EH (cell line): ENCODE measurements at places on chromosomes 12 and 14.

DNA sequence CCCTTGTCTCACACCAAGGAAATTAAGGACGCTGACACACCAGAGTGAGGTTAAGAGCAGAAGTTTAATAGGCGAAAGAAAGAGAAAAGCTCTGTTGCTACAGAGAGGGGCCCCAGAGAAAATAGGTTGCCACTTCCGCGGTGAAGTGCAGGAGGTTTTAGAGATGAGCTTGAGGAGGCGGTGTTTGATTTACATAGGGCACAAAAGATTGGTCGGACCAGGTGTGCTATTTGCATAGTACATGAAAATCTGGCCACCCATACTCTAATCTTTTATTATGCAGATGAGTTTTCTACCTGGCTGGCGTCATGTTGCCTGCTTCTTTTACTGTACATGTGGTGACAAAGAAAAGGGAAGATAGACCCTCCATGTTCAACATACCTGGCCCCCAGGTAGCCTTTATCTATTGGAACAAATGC is 23.3 kb upstream of the MYF6 start:
- no peak for DNase-seq

GRCh38 chr14:82915381-82915780 is 1381.7 kb upstream of the SEL1L start:
- DNase-seq = no peak

DNA sequence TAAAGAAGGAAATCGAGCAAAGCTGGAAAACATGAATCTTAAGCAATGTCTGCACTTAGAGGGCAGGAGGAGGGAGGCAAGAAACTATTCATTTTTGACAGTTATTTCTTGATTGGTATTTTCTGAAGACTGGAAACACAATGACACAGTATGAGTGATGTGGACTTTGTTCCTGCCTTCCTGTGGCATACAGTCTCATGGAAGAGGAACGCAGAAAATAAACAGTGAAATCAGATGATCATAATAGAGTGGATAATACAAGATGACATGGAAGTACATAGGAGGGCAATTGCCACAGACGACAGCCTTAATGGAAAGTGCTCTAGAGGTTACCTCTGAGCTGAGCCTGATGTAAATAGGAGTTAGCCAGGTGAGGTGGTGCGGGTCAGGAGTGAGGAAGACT is 140.4 kb upstream of the MAX start:
- peak; percentile 62 for DNase-seq

- no peak for DNase-seq
Observed at GRCh38 chr14:56212521-56212920, 94.3 kb downstream of the PELI2 start.

DNA sequence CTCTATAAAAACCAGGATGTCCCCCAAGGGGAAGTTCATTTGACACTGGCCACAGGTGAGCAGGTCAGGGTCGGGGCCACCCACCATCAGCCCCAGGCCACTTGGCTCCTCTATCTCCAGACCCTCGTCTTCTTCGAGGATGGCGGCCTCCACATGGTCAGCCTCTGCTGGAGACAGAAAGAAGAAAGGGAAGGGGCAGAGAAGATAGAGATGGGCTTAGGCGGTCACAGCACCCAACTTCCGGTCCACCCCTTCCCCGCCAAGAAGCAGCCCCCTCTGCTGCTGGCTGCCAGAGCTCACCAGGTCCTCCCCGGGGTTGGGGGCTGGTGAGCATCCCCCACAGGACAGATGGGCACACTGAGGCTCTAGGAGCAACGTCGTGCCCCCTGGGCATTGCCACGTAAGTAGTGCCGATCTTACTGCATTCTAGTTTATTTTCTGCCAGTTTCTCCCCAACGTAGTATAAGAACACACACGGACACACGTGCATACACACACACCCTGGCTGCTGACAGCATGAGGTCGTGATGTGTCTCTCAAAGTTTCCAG is 14.2 kb downstream of the BCL11B start:
- DNase-seq = no peak

GRCh38 chr12:110995016-110995415 is 74.6 kb upstream of the MYL2 start:
- DNase-seq = no peak

GRCh38 chr12:11875414-11875935 is 195.3 kb upstream of the BCL2L14 start:
- DNase-seq = peak; percentile 26
